ENCODE measurements at places on chromosomes 2 and 18.

- DNase-seq, result no peak
These were observed 22.5 kb downstream of the LIPG start for GRCh38 chr18:49584394-49584793.

- DNase-seq, result no peak
These were observed 1.4 kb upstream of the HSBP1L1 start for GRCh38 chr18:79962835-79963657.

DNA sequence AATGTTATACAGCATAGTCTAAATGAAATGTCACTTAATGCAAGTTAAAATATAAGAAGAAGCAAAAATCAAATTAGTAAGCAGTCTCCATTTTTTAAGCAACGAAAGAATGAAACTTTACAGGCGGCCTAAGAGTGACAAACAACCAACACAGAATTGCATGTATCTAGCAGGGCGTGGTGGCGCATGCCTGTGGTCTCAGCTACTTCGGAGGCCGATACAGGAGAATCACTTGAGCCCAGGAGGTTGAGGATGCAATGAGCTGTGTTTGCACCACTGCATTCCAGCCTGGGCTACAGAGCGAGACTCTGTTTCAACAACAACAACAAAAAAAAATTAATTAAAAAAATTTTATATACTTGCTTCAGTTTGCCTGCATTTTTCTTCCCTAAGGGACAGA lies 16.6 kb downstream of the RBMS1 start:
- DNase-seq, result no peak

- DNase-seq, result no peak
These were observed 587.9 kb downstream of the NRXN1 start for GRCh38 chr2:50443868-50444630.

DNA sequence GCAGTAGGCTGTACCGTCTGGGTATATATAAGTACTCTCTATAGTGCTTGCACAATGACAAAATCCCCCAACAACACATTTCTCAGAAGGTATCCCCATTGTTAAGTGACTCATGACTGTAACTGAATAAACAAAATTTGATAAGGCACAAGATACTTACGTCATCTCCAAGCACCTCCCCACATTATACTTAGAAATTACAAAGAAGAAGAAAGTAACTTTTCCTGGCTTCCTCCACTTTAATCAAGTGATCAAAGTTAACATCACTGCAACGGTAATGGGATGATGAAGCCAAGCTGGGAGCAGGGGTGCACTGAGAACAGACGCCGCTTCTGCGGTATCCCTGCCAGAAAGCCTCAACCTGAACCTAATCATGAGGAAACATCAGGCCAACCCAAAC lies 9.7 kb downstream of the TNS1 start:
- no peak for DNase-seq

GRCh38 chr18:13125191-13125590 lies 93.4 kb upstream of the LDLRAD4 start:
- DNase-seq, result no peak

DNA sequence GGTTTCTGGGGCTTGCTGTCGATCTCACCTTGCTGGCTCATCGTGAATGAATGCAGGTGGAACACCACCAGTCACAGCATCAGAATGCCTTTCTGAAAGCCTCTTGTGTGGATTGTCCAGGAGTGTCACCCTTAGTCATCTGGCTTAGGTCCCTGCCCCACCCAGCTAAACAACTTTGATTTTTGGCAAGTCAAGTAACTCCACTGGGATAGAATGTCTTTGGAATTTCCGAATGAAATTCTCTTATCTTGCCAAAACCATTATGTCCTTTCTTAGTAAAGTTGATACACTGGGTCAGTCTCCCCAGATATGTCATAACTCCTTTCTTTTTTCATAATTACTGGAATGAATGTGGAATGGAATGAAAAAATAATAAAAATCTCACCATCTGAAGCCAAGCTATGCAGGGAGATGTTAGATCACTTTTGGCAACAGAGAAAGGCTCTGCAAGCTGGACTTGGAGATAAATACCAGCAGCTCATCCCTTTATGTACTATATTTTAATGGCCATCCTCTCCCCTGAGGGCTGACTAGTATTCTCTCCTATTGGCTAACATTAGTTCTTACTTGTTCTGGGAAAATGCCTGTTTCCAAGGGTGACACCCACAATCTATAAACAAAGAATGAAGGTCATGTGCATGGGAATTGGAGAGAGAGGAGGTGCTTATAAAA lies 35.4 kb downstream of the INSIG2 start:
- DNase-seq, result no peak

DNA sequence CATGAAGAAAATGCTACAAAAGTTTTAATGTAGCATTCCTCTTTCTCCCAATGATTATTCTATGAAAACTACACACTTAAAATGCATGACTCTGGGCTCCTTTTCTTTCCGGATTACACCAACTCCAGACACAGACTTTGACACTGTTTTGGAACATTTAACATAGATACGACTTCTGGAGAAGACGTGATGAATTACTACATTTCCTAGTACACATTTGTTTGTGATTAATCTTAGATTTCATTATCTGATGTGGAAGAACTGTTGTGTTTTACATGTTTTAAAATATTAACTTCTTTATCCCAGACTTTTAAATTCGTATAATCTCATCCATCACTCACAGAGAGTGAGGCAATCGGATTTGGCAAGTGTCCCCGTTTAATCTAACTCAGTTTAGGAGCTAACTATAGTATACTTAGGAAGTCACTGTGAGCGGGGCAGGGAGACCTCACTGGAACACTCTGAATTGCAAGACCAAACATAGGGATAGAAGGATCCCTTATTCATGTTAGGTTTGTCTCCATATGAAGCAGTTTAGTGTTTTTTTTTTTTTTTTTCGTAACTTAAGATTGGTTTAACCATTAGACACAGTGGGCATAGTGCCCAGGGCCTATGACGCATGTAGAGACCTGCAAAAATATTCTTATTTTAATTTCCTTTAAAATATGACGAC lies 66.7 kb downstream of the PDE1A start:
- DNase-seq, result no peak

- no peak for DNase-seq
These were observed 1355.1 kb upstream of the SLC39A10 start for GRCh38 chr2:194301946-194302345.

GRCh38 chr2:10122500-10123280 lies at the start of gene RRM2:
RRM2 (plus strand) TSS chr2:10122739; CDS start chr2:10122799, 60 bp downstream.
- peak; percentile 55 for DNase-seq

GRCh38 chr2:63432373-63432772 lies 155.9 kb downstream of the WDPCP start:
- DNase-seq, result no peak

- DNase-seq, result no peak
These were observed 184.3 kb upstream of the MAP2 start for GRCh38 chr2:209239585-209239938.

DNA sequence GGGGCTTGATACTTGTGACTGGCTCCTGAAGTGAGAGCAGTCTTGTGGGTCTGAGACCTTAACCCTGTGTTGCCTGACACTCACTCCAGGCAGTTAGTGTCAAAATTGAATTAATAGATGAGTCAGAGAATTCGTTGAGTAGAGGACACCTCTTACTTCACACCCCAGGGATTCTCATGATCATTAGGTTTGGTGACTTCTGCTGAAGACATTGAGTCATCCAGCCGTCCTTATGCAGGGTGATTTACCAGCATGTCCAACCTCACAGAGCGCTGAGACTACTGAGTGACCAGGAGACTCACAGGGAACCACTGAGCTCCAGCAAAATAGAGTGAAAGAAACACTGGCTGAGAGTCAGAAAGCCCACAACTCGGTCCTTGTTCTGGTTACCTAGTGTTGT lies 36.0 kb upstream of the EVA1A start:
- no peak for DNase-seq

- no peak for DNase-seq
These were observed 32.2 kb upstream of the LPIN2 start for GRCh38 chr18:3044931-3045698.

GRCh38 chr2:127807678-127808353 lies 3.2 kb downstream of the WDR33 start:
- no peak for DNase-seq

DNA sequence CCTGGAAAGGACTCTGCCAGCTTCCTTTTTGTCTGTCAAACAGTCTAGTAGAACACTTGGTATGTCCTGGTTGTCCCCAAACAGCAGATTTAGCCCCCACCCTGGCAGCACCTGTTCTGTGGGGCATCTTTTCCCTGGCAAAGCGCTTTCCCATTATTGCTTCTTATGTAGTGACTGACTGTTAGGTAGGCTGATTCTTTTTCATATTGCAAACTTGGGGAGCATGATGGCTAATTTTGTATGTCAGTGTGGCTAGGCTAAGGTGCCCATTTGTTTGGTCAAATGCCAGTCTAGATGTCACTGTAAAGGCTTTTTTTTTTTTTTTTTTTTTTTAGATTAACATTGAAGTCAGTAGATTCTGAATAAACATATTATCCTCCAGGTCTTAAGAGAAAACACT lies 140.2 kb downstream of the MYCN start:
- DNase-seq, result no peak

GRCh38 chr2:60945341-60945740 lies 64.0 kb downstream of the REL start:
- DNase-seq, result no peak

- no peak for DNase-seq
These were observed 493.1 kb downstream of the XIRP2 start for GRCh38 chr2:167381349-167381748.

DNA sequence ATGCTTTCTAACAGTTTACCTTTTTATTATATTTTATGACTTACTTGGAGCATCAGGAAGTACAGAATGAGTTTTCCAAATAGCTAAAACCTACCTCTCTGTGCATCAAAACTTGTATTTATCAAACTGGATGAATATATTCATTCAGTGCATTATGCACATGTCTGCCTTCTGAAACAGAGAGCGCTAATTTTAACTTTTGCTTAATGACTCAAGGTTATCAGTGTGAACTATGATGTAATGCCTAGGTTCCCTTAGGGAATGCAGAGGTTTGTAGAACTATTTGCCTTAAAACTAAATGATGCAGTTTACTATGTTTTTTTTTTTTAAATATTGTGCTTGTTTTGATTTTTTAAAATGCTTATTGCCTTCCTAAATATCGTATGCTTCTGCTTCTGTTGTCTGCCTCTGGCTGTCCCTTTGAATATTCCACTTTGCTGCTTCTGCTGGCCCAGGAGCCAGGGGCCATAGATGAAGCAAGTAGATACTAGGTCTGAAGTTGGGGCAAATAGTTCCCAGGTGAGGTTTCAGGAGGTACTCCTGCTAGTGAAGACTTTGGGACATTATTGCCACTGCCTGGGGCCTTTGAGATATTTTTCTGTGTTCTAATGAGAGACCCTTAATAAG lies 16.5 kb downstream of the TMEM178A start:
- no peak for DNase-seq

DNA sequence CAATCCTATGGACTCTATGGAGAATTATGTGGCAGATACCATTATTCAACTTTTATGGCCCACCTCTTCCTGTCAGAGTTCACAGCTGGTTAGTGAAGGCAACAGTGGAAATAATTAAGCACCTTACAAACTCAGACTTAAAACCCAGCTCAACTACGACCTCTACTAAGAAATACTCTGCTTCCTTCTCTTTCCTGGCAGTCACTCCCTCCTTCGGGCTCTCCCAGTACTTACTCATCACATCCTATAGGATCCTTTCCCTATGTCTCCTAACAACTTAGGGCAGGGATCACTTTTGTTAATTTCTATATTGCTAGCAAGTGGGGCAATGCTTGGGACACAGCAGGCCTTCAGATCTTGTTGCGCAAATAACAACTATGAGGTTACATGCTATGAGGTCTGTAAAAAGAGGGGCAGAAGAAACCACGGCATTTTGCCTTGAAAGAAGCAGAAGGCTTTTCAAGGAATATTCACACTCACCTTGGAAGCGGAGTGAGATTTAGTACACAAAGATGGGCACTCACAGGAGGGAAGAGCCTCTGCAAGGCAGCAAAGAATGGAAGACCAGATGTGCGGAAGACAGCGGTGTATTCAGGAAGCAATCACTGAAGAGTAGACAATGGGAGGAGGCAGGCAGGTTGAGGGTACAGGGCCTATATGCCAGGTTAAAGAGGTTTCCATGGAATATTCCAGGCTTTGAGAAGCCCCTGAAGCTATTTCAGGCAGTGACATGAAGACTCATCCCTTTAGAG lies 2.1 kb downstream of the STK39 start:
- DNase-seq, result no peak

DNA sequence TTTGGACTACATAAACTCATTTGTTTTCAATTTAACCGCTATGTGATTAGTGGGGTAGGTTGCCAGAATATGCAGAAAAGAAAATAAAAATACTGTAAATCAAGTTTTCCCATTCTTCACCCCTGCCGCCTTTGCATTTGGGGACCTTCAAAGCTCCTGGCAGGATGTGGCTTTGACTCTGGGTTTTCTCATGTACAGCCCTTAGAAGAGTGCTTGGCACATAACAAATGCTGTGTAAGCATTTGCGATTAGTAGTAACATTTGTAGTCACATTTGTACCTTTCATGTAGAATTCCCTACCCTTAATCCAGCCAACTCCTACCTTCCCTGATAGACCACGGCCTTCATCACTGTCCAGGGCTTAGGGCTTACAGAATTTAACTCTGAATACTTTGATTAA lies 262.6 kb downstream of the MREG start:
- no peak for DNase-seq

DNA sequence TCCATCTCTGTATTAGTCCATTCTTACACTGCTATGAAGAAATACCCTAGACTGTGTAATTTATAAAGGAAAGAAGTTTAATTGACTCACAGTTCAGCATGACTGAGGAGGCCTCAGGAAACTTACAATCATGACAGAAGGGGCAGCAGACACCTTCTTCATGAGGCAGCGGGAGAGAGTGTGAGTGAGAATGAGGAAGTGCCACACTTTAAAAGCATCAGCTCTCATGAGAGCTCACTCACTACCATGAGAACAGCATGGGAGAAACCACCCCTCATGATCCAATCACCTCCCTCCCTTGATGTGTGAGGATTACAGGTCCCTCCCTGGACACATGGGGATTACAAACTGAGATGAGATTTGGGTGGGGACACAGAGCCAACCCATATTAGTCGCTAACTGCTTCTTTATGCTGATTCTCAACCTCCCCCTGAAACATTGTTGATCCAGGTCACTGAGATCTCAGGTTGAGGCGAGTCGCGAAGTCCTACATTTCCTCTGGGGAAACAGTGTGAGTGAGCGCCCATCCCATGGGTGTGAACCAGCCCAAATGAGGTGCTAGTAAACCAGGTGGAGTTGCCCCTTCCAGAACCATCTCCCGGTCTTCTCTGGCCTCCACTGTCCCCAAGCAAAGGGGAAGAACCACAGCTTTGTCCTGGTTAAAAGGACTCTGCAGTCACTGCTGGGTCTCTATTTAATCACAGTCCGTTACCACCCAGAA lies 123.8 kb downstream of the CAPN13 start:
- DNase-seq, result no peak

GRCh38 chr2:233375490-233376314 lies 21.4 kb downstream of the DGKD start:
- DNase-seq, result no peak

GRCh38 chr2:216501854-216502253 lies 3.2 kb downstream of the RPL37A start:
- no peak for DNase-seq

GRCh38 chr2:192029089-192029488 lies 165.6 kb downstream of the TMEFF2 start:
- DNase-seq, result no peak

- no peak for DNase-seq
These were observed 7.8 kb downstream of the FAM117B start for GRCh38 chr2:202642567-202642966.

GRCh38 chr2:102001767-102002142 lies 10.0 kb downstream of the IL1R2 start:
- DNase-seq, result no peak

- DNase-seq, result no peak
These were observed 461.9 kb downstream of the PTPRM start for GRCh38 chr18:8029061-8029460.

Measured in esophagus squamous epithelium (tissue), 5 donors.